ENCODE measurements at places on chromosomes 7 and 10.

GRCh38 chr10:79181698-79182521, 113.1 kb downstream of the ZMIZ1 start:
- DNase-seq = peak; percentile 81

DNA sequence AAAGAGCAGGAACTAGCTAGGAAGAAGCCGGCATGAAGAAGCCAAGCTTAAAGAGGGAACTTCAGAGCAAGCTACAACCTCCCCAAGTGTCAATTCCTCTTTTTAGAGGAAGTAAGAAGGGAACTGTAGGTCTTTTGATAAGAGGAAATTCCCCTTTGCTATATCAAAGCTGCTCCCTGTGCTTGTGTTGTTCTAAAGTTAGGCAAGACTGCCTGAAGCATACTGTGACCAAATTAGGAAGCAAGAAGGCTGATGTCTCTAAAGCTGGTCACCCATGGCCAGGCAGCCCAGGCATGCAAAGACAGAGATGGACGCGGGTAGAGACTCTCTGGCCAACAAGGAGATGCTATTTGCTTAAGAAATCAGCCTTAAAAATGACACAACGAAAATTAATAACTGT, 87.9 kb downstream of the RNF216 start:
- no peak for DNase-seq

- no peak for DNase-seq
Observed at GRCh38 chr7:70334295-70334694, 736.0 kb downstream of the AUTS2 start.

GRCh38 chr7:14761510-14762296, 140.8 kb downstream of the DGKB start:
- no peak for DNase-seq

DNA sequence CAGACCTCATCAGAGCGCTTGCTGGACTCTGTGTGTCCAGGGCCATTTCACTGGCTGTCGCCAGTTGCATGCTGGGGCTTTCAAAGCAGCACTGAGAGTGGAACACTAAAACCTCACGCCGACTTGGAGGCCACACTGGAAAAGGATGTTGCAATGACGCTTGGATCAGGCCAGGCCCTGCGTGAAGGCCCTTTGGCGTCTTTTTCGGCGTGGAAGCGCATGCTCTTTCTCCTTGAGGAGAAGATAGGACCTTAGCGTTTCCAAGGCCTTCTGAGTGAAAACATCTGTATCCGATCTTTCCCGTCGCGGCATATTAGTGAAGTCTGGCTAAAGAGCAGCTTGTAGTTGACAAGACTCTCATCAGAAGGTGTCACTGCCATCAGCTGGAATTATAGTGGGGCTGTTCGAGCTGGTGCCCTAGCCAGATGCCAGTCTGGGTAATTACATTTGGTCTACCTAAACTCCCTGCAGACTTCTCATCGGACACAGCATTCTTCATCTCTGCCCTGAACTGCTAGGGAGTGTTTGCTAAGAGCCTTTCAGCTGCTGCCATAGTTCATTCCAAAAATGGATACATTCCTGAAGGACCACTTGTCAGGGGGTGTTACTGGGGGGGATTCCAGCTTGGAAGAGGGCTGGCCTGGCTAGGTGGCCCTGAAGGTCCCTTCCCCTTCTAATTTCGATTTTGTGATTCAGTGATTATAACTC, 167.7 kb upstream of the TCF7L2 start:
- no peak for DNase-seq

- DNase-seq = no peak
Observed at GRCh38 chr10:78960316-78960800, 108.4 kb upstream of the ZMIZ1 start.

DNA sequence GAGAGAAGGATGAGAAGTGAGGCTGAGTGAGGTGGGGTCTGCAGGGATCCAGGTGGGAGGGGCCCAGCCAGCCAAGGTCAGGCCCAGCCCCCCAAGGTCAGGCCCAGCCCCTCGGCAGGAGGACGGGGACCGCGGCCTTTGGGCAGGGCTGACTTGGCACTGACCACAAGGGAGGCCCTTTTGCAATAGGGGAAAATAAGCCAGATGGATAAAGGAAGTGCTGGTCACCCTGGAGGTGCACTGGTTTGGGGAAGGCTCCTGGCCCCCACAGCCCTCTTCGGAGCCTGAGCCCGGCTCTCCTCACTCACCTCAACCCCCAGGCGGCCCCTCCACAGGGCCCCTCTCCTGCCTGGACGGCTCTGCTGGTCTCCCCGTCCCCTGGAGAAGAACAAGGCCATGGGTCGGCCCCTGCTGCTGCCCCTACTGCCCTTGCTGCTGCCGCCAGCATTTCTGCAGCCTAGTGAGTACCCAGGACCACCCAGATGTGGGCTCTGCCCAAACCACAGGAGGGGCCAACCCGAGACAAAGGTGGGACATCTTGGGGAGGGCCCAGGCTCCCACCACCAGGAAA, at the start of gene PILRA:
TSS of gene PILRA (plus strand) at position 227 of the 571 bp plus-strand sequence. CDS start at position 397, 170 bp downstream.
- no peak for DNase-seq

DNA sequence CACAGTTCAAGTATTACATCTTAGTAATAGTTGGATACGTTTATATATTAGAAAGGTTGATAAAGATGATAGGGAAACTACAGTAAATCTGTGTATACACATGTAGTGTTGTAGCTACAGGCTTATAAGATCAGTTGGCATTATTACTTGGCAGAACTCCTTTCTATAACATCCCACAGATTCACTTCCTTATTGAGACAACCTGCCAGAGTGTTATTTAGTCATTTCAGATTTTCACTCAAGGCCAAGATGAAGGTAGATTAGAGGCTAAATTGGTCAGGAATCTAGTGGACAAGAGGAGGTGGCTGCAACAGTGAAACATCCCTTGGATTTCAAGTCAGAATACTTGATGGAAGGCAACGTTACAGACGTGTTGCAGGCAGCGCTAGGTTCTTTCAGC, 63.0 kb downstream of the PAPSS2 start:
- no peak for DNase-seq

- DNase-seq = no peak
Observed at GRCh38 chr7:28705350-28705749, 252.8 kb downstream of the TRIL start.

DNA sequence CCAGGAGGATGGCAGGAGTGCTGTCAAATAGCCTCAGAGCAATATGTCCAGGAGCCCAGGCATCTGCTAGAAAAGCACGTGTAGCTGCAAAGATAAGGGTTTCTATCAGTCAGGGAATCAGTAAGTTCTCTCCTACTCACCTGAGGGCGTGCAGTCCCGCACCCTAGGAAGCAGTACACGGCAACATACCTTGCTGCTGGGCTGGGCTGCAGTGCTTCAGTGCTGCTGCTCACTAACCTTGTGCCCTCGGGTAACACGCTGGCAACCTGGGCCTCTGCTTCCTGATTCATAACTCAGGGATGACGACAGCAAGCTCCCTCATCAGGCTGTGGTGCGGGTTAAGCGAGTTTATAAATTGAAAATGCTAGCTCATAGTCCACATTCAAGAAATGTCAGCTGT, 29.5 kb upstream of the CCNY start:
- no peak for DNase-seq
